Fibroblast of skin of right biceps (primary cell): ENCODE measurements at places on chromosomes 2 and 18.

DNA sequence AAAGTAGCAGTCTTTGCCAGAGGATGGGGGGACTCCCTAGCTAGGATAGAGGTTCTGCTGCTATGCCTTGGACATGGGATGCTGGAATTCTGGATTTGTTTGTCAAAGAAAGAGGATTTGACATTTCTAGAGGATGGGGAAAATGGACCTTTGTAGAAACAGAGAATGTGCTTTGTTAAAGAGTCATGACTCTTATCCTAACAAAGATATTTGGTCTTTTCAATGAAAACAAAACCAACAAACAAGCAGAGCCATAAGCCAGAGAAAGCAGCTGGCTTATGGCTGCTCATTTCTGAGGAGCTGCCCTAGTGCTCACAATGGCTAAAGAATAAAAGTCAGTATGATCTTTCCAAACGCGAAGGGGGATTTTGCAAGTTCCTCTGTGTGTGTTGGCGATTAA, 40.8 kb upstream of the MAPRE2 start:
- no peak for DNase-seq

- DNase-seq: no peak
Measured at GRCh38 chr2:112494828-112495227, 12.9 kb downstream of the TTL start.

GRCh38 chr18:45951016-45951714, 16.0 kb downstream of the EPG5 start:
- peak; percentile 95 for DNase-seq

GRCh38 chr2:38438883-38439612, 62.0 kb upstream of the ATL2 start:
- DNase-seq: no peak

DNA sequence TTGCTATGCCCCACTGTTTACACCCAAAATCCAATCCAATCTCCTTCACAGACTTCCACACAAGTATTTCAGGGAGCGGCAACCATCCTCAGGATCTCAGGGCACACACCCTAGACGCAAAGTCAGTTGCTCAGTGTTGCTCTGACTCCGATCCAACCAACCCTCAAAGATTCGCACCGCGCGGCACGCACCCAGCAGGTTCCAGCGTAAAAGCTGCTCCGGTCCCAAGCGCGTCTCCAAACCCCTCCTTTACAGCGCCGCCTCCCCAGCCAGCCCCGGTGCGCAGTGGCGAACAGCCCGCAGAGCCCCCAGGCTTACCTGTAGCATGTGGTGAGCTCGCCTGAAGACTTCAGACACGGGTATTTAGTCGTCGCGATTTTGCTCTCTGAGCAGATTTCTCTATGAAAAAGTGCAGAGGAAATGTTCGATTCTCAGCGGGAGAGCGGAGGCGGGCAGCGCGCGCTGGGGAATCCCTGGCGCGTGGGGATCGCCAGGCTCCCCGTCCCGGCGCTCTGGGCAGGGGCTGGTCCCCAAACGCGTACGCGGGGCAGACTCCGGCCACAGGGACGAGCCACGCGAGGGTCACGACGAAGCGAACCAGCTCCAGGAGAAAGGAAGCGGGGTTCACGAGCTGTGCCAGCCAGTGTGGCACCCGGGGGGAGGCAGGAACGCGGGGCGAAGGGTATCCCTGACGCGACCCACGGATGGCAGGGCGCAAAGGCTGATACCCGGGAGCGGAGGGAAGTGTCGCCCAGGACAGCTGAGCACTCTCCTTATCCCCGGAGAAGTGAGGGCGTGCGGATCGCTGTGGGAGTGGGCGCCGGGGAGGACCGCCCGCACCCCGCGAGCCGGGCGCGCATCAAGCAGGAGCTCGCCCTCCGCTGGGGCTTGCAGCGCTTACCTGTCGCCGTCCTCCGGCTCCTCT, 650 bp downstream of the CCBE1 start:
- peak; percentile 63 for DNase-seq

DNA sequence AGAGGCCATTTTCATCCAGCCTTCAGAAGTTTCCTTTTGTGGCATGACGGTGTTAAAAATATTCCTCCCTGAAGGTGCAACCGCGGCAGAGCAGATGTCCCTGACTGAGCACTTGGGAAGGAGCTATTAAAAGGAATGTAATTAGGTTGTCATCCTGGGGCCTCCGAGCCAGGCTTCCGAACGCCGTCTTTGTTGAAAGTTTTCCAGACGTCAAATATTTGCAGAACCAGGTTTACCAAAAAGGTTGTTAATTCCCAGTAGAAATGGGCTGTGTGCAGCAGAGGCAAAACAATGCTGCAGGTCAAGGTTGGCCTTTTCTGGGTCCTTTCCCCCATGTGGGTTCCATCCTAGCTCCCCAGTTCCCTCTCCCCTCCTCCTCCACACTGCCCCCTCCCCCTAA, 110.0 kb upstream of the STPG4 start:
- no peak for DNase-seq

- DNase-seq: no peak
Measured at GRCh38 chr2:56508662-56509061, 324.9 kb downstream of the CCDC85A start.

- DNase-seq: no peak
Measured at GRCh38 chr2:111134055-111134454, 13.3 kb downstream of the BCL2L11 start.

DNA sequence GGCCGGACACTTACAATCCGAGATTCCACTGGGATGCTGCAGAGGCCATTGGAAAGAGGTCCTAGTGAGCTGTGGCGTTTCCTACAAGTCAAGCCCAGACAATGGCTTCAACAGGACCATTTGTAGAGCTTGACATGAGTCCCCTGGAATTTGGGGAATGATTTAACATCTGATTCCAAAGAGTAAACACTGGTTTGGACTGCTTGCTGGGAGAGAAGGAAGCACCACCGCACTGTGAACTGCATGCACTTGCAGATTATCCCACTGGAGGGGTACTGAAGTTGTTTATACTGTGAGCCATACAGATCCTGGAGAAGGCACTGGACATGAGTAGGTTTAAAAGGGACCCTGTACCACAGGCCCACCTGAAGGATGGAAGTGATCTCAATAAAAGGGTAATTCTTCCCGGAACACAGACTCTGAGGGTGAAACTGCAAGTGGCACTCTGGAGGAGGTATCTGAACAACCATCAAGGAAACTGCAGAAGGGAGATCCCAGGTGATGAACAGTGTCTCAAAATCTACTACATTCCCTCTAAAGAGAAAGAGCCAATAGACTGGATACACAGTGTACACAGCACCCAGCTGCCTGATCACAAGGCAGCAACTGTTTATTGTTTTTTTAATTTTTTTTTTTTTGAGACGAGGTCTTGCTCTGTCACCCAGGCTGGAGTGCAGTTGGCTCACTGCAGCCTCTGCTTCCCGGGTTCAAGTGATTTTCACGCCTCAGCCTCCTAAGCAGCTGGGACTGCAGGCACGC, 4.3 kb upstream of the RAB6C start:
- DNase-seq: no peak

DNA sequence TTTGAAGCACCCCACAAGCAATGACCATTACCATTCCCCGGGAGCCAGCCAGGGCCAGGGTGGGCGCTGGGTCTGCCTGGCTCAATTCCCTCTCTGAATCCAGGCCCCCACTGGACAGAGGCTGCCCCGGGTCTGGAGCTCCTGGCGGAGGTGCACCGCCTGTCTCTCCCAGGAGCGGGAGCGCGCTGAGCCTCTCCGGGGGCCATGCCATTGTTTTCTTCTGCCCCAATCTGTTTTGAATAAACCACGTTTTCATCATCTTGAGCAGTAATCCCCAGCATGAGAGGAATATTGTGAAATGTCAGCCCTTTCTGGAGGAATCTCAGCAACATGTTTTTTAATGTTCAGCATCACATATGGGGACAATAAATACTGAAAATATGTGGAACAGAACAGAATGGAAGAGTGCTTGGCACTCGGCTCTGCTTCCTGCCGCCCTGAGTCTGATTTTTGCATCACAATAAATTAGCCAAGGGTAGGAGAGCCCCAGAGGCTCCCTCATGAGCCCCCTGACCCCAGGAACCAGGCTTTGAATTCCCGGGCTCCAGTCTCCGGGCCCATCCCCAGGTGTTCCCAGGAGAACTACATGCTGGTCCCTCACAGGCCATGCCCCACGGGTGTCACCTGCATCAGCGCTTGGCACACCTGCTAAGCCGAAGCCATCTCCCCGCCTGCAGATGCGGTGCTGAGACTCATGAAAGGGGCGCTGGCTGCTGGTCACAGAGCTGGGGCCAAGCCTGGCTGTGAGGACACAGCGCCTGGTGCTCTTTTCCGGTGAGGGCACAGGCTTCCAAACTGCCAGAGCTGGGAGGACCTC, 88.8 kb downstream of the INHBB start:
- peak; percentile 43 for DNase-seq

- no peak for DNase-seq
Measured at GRCh38 chr2:241981076-241981700, 111.7 kb downstream of the RTP5 start.

DNA sequence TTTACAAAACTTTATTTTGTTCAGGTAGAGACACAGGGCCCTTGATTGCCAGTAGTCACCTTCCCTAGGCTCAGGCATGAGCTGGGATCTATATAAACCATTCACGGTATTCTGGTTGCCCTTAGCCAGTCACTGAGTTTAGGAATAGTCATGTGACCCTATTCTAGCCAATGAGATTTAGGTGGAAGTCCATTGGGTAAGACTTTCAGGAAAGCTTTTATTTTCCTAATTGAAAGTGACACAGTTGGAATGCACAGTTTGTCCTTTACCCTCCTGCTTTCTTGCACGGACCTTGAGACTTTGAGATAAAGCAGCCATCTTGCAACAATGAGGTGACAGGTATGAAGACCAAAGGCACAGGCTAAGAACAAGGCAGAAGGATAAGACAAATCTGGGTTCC, 21.5 kb downstream of the SLC4A5 start:
- DNase-seq: no peak

DNA sequence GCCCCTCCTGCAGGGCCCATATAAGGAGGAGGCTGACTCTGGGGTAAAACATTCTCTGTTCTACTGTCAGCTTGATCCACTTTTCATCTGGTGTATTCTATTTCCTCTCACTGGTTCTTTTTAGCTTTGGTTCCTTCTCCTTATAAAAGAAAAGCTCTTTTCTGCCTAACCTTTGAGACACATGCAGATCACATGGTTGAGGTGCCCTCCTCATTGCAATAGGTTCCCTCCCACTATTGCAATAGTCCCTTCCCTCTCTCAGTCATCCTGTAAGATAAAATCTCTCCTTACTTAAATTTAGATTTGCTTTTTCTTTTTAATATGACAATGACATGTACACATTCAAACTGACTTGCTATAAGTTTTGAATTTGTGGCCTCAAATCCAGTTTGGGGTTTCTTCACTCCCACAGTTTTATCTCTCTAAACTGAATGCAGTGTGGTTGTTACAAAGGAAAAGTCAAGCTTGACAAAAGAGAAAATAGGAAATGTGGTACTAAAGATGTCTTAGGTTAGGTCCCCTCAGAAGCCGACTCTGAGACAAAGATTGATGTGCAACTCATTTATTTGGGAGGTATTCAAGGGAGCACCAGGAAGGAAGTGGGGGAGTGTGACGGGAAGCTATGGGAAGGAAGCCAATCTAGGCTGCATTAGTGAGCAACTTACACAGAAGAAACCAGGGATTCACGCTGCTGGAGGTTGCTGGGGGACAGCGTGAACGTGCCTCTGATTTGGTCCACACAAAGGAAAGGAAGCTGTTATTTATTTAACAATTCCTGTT, 127.6 kb upstream of the LINC00305 start:
- peak; percentile 3 for DNase-seq

- no peak for DNase-seq
Measured at GRCh38 chr2:10289891-10290290, 12.8 kb upstream of the HPCAL1 start.

- no peak for DNase-seq
Measured at GRCh38 chr2:171018522-171018921, 89.5 kb downstream of the GORASP2 start.

DNA sequence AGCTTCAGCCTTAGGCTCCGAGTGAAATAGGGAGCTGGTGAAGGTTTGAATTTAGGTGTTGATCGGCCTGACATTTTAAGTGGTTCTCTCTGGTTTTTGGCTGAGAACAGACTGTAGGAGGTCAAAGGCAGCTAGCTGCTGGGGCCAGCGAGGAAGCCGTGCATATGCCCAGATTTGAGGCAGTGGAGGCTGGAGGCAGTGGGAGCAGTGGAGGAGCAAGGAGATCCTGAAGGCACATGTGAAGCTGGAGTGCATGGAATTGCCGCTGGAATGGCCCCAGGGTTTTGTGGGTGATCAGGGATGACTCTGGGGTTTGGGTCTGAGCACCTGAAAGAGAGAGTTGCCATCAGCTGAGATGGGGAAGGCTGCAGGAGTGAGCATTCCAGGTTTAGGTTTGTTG, 25.1 kb downstream of the STEAP3 start:
- DNase-seq: no peak

GRCh38 chr18:72201032-72201431, 343.1 kb downstream of the CBLN2 start:
- DNase-seq: no peak

GRCh38 chr18:7394050-7394659, 163.3 kb downstream of the LRRC30 start:
- DNase-seq: no peak

GRCh38 chr2:165068487-165068757, 113.1 kb upstream of the SLC38A11 start:
- no peak for DNase-seq

- DNase-seq: peak; percentile 40
Measured at GRCh38 chr2:160292225-160292624, 92.2 kb upstream of the ITGB6 start.

- peak; percentile 45 for DNase-seq
Measured at GRCh38 chr2:25000503-25001324, 29.0 kb upstream of the DNAJC27 start.

DNA sequence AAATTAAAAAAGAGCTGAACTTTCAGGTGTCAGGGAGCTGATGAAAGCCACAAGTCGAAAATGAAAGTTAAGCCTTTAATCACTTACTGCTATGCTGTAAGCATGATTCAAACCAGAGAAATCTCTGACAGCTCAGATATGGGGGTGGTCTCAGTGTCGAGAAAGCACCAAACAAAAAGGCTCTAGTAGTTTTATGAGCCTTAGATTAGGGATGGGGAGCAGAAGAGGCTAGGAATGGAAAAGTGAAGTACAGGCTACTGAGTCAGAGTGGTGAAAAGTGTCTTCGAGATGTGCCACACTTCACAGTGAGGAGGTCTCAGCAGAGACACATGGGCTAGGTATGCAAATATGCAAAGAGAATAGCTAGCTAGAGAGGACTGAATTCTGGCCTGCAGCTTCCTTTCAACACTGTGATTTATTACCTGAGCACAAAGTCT, 482.2 kb downstream of the SPAG16 start:
- DNase-seq: peak; percentile 15

- peak; percentile 96 for DNase-seq
Measured at GRCh38 chr2:38178556-38179419, 102.8 kb upstream of the CYP1B1 start.
